ENCODE measurements at places on chromosomes 16 and 17. TPM values are rescaled to one million over a fixed set of nuclear protein-coding genes. Genes with fewer than 3 reads are reported as not detected.

Gene ACE
- total RNA-seq = 0.64 TPM

Gene SNX20
- not detected for total RNA-seq

Gene SLX1B
- 92.6 TPM for total RNA-seq

Gene ACSM5
- not detected for total RNA-seq

Gene DOC2A
- total RNA-seq = 2.7 TPM

Gene BORCS6
- 5.4 TPM for total RNA-seq

Gene RNF112
- total RNA-seq = 0.28 TPM

Gene KRT28
- not detected for total RNA-seq
